ENCODE measurements at places on chromosomes 16 and 17.

- no peak for DNase-seq
Observed at GRCh38 chr16:459761-460160, 34.3 kb downstream of the RAB11FIP3 start.

DNA sequence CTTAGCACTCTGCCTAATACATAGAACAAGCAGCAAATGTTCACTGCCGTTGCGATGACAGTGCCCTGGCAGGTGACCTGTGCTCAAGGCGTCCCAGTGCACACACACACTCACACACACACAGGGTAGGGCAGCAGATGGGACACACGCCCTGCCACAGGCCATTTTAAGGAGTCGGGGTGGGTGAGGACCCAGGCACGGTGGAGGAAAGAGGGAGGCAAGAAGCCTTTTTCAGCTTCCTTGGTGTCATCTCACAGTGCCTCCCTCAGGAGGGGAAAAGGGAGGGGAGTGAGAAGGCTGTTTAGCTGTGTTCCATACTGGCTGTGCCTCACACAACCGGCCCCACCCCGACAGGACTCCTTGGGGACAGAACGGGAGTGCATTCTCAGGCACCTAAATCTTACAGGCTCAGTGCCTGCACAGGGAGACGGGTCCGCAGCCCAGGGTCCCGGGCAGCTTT, 1.5 kb downstream of the PITPNM3 start:
- DNase-seq = no peak

GRCh38 chr17:42212382-42212781, 18.1 kb upstream of the GHDC start:
- DNase-seq = no peak

DNA sequence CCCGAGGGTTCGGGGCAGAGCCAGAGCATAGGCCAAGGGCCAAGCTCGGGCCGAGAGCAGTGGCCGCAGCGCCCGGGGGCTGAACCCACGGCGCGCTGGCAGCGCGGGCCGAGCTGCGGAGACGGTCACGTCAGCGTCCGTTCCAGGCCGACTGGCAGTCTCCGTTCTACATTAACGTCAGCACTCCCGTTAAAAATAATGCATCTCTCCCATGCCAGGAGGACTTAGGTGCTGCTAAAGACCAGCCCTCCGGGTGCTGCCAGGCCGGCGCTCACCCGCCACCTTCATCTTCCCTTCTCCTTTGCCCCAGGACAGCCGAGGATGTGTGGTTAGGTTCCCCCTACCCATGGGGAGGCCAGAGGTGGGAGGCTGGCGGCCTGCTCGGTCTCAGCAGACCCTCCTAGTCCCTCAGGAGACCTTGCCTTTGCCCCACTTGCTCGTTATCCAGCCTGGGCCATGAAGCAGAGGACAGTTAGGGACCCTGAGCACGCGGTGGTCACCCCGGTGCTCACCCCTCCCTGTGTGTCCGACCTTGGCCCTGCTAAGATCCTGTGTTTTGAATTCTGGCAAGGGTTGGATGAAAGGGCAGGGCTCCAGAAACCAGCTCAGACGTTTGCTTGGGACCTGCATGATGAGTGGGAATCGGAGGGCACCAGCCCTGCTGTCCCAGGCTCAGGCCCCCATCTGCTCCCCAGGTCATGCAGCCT, 572 bp downstream of the MPG start:
- DNase-seq = no peak

DNA sequence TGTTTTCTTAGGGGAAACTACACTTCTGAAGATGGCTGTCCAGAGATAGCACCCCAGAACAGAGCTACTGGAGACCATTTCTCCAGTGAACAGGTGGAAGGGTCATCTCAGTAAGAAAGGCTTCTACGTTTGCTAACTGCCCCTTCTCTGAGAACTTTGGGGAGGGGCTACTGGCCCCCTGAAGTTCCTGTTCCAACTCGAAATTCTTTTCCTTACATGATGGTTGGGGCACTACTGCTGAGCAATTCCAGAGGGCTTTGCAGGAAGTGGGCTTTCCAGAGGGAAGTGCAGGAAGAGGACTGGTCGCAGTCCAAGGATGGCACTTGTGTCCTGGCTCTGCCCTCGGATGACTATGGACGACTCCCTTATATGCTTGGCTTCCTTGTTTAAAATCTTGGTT, 31.2 kb downstream of the TOM1L2 start:
- DNase-seq = no peak
